ENCODE measurements at places on chromosomes 4 and X.

- DNase-seq, result no peak
Observed at GRCh38 chr4:2940267-2941137, 22.7 kb downstream of the NOP14 start.

DNA sequence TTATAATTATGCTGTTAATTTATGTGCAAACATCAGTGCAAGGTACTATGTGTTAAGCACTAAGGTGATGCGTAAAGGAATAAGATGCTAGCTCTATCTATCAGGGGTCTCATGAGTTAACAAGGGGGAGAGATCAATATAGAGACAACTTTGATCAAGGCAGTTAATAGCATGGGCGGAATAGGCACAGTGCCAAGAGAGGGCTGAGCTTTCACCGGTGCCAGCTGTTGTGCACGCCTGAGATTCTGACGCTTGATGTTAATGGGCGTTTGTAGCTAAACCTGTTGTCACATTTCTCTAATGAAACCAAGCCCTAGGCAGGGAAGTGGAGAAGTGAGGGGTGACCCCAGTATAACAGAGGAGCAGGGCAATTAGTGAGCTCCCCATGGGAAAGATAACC is 86.0 kb upstream of the NMU start:
- no peak for DNase-seq

- no peak for DNase-seq
Observed at GRCh38 chr4:120865985-120866384, 56.5 kb downstream of the PRDM5 start.

- DNase-seq, result no peak
Observed at GRCh38 chr4:173511787-173512361, 18.2 kb downstream of the HAND2 start.

DNA sequence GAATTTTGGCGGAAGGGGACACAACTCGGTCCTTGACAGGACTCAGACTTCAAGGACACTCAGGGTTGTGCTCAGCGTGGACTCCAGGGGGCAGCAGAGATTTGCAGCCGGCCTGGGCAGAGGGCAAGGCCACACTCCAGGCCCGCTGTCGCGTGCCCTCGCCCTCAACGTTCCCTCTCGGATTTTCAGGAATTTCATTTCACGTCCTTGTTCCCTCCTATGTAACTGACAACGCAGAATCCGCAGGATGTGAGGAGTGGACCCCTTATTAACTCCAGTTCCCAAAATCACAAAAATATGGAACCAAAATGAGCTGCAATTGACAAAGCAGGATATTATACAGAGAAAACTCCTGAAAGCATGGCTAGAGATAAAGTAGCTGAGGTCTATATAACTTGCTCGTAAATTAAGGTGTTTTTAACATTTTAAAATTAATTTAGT is 21.0 kb upstream of the DCTD start:
- DNase-seq, result peak; percentile 47

DNA sequence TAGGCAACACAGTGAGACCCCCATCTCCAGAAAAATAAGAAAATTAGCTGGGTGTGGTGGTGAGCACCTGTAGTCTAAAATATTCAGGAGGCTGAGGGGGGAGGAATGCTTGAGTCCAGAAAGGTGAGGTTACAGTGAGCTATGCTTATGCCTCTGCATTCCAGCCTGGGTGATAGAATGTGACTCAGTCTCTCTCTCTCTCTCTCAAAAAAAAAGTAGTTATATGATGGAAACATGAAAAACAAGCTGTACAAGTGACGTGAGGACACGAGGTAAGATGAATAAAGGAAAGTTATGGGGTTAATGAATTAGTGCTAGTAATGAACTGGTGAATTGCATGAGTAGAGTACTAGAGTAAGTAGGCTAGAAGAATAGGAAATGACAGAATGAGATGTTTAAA is 21.8 kb upstream of the CAMK2D start:
- DNase-seq, result no peak

GRCh38 chr4:102537269-102537668 is 36.1 kb downstream of the NFKB1 start:
- no peak for DNase-seq

- DNase-seq, result no peak
Observed at GRCh38 chrX:140733766-140734342, 24.3 kb downstream of the LINC00632 start.

DNA sequence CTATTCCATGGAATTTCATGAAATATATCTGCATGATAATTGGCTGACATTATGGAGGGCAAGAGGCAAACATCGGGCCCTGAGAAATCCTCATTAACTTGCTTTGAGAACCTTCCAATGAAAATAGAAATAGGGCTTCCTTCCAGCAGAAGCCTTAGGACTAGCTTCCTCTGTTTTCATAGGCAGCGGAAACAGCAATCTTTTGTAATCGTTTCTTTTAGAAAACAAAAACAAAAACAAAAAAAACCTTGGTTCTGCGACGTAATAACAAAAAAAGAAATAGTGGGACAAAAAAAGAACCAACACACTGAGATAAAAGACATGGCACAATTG is 62.9 kb downstream of the GEMIN8 start:
- DNase-seq, result no peak

DNA sequence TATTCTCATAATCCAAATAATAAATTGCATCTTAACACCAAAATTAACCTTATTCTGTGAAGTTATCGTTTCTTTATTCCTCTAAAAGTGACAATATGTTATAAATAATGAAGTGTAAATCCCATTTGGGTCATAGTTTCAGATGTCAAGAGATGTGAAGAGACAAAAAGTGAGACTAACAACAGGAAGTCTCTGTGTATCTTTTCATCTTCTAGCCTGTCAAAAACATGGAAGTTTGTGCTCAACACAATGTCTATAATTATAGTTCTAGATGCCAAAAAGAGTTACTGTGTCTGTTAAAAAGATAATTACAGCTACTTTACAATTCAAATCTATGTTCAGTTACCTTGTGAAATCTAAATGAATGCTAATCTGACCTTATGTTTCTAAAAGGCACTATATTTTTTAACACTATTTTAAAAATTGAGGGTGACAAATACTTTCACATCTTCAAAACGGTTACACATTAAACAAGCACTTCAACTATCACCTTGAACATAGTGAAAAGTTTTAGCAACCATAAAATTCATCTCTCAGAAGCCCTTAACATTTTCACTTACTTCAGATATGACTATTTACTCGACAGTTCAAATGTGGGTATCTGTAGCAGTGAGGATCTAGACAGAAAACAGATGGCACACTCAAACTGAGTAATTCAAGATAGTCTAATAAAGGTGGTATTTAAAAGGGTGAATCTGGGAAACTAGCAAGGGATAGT is 509.8 kb downstream of the ARAP2 start:
- no peak for DNase-seq

DNA sequence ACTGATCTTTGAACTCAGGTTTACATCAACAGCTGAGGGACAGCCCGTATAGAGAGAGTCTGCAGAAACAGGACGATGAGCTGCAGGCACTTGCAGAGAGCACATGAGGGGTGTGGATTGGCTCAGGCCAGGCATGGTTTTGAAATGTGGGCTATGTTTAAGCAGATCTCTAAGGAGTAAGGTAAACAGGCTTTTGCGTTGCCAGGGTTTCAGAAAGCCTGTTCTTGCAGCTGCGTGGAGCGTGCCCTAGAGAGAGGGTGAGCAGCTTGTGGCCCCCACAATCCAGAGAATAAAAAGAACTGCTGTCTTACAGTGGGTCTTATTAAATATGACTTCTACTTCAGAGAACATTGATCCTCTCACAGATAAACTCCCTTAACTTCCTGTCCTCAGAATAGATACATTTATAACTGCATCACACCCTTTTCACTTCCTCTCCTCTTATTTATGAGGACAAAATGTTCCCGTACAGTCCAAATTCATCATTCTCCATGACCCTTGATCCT is 64.1 kb downstream of the TMA16 start:
- DNase-seq, result no peak

- no peak for DNase-seq
Observed at GRCh38 chr4:145511913-145512522, 30.4 kb downstream of the SMAD1 start.

DNA sequence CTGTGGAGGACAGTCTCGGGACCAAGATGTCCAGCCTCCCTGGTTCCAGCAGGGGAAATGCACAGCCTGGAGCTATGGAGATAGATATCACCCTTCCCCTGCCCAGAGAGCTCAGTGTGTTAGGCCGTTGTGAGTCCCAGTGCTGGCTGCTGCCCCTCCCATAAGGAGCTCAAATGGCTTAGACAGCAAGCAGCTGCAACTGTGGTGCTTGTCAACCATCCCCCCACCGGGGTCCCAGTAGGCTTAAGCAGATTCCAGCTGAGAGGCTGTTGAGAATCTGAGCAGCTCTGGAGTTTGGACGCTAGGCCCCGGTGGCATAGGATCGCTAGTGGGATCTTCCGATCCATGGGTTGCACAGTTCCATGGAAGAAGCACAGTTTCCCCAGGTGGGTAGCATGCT is 181.8 kb upstream of the POF1B start:
- DNase-seq, result no peak

GRCh38 chr4:41878991-41879491 is 56.2 kb upstream of the TMEM33 start:
- DNase-seq, result no peak

DNA sequence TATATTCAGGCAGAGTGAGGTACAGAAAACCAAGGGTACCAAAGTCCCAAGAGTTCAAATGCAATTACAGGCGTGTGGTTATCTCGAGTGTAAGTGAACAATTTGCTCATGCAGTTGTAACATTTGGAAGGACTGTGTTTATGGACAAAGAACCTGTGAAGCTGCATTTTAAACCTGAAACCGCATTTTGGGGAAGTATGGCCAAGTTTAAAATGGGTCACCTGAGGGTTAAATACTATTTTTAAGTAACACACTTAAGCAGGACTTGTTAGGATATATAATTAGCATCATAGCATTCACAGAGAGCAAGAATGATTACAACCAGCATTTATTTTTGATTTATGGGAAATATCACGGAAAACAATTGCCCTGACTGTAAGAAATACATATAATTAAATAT is 79.1 kb upstream of the LCORL start:
- DNase-seq, result no peak

DNA sequence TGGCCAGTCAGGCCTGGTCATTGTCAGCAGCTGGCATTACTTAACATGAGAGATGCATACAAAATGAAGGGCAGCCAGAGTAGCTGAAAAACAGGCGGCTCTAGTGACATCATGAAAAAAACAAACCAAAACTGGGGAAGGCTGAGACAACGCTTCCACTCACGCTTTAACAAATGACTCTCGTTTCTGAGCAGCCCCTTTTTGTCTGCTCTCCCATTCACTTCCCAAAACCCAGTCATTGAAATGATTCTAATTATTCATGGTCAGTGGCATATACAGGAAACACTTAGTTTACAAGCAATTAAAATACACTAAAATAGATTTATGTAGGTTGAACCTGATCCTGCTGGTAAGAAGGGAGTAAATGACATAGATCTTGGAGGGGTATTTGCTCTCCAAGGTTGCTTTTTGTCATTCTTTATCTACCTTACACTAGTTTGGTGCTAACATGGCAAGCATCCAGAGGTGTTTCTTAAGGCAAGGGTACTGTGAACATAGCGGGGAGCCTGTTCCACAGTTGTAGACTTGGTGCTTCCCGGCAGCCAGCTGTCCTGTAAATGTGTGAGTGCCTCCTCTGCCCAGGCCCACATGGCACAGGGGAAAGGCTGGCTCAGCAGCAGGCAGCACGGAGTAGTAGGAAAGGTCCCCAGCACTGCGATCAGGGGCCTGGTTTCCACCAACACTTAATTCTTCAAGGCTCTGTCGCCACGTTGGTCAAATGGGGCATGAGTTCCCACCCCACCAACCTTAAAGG is 61.2 kb upstream of the CITED1 start:
- DNase-seq, result no peak

DNA sequence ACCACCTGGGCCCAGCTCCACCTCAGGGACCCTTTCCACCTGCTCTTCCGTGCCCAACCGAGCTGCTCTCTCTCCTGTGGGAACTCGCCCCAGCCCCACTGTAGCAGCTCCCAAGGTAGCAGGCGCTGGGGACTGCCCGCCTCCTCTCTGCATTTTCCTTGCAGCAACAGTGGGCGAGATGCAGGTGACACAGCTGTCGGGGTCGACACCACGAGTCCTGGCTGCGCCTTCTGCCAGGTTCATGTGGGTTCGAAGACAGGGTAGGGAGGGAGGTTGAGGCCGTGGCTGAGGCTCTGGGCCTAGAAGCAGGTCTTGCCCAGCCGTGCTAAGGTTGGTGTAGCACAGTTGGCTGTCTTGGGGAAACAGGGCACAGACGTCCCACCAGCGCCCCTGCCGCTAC is 245.2 kb upstream of the FSTL5 start:
- no peak for DNase-seq

DNA sequence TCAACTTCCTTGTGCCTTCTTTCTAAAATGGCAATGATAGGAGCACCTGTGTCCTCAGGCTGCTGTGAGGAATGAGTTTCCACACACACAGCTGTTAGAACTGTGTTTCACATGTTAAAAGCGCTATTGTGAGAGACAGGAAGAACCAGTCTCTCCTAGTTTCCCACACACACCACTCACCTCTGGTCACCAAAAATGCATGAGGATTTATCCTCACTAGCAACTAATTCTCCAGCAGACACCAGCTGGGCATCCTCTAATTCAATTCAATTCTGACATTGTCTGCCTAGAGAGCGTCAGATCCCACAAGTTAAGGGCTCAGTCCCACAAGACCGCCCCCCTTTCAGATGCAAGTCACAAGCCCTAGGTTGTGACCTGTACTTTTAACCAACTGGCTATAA is 29.0 kb upstream of the SLC2A9 start:
- DNase-seq, result no peak

DNA sequence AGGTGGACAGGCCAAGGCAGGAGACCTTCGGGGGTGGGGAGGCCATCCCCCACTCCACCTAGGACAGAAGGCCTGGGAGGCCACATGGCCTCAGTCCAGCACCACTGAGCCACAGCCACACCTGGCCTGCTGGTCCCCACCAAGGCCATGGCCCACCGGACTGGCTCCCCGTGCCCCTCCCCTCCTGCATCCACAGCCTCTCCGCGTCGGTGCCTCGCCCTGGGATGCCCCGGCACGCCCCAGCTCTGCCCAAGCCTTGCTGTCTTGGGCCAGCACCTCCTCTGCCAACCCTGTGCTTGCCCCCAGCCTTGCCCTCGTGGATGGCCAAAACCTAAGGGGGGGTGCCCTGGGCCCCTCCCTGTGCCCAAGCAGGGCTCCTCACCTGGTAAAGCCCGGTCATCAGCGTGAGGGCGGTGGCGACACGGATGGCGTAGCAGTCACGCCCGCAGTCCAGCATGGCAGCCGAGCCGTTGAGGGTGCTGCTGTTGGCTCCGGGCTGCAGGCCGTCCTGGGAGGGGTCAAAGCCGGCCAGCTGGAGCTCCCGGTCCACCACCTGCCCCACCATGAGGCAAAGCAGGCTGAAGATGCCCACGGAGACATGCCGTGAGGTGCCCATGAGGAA is 2.3 kb downstream of the SLC26A1 start:
- no peak for DNase-seq

Data from stimulated activated CD8-positive, alpha-beta memory T cell treated with anti-CD3 and anti-CD28 coated beads, Interleukin-7, amount 100 ng/mL, for 48 hours (primary cell).